ENCODE measurements at places on chromosomes 6 and 20. TPM values are rescaled to one million over a fixed set of nuclear protein-coding genes. Genes with fewer than 3 reads are reported as not detected.

The STMN3 gene
- total RNA-seq = 1.7 TPM

The OTOR gene
- total RNA-seq = not detected

The LTA gene
- not detected for total RNA-seq

The POFUT1 gene
- total RNA-seq = 36.3 TPM

The WFDC5 gene
- not detected for total RNA-seq

The ENPP1 gene
- total RNA-seq = 1.9 TPM

The CALHM5 gene
- 4.4 TPM for total RNA-seq

The GMPR gene
- total RNA-seq = 33.0 TPM

The CTCFL gene
- total RNA-seq = not detected

The ME1 gene
- 15.5 TPM for total RNA-seq

The LY6G6F gene
- not detected for total RNA-seq

The TRAPPC3L gene
- 0.10 TPM for total RNA-seq

The ZBP1 gene
- 0.10 TPM for total RNA-seq

The SIM1 gene
- total RNA-seq = not detected

The SFT2D1 gene
- 24.4 TPM for total RNA-seq

The RHAG gene
- not detected for total RNA-seq

The COL12A1 gene
- 51.1 TPM for total RNA-seq

The DDRGK1 gene
- total RNA-seq = 63.4 TPM

The BPI gene
- total RNA-seq = not detected

The FABP7 gene
- total RNA-seq = not detected

The BHLHE23 gene
- not detected for total RNA-seq

The NKX2-4 gene
- not detected for total RNA-seq

The KHDC1 gene
- total RNA-seq = 0.80 TPM

The ZSCAN23 gene
- total RNA-seq = 0.10 TPM

The TSPO2 gene
- total RNA-seq = not detected

The NR2E1 gene
- total RNA-seq = not detected

The HSF2 gene
- 16.1 TPM for total RNA-seq

The PCSK2 gene
- total RNA-seq = not detected
